ENCODE measurements at places on chromosomes 4 and X. TPM values are rescaled to one million over a fixed set of nuclear protein-coding genes. Genes with fewer than 3 reads are reported as not detected.

YTHDC1 gene
- total RNA-seq = 39.8 TPM

IQSEC2 gene
- total RNA-seq = 38.2 TPM

CORIN gene
- total RNA-seq = not detected

HPGDS gene
- not detected for total RNA-seq

TMEM31 gene
- 0.40 TPM for total RNA-seq

TLR2 gene
- 1.1 TPM for total RNA-seq

GIMD1 gene
- not detected for total RNA-seq

NWD2 gene
- not detected for total RNA-seq

TCEAL7 gene
- not detected for total RNA-seq

KLHL34 gene
- total RNA-seq = not detected

MAGEA11 gene
- total RNA-seq = not detected

COL4A5 gene
- total RNA-seq = 12.8 TPM

PNPLA4 gene
- 9.9 TPM for total RNA-seq

MAGEC1 gene
- 0.15 TPM for total RNA-seq

ADH1B gene
- not detected for total RNA-seq

DCAF4L1 gene
- 0.11 TPM for total RNA-seq

CSN1S1 gene
- not detected for total RNA-seq

VEGFC gene
- total RNA-seq = 11.2 TPM

ARMCX1 gene
- 0.51 TPM for total RNA-seq

GPC3 gene
- not detected for total RNA-seq

ABCE1 gene
- 68.7 TPM for total RNA-seq
